ENCODE measurements at places on chromosomes 3 and 15. TPM values are rescaled to one million over a fixed set of nuclear protein-coding genes. Genes with fewer than 3 reads are reported as not detected.

Gene RLBP1
- total RNA-seq = not detected

Gene P2RY13
- 1.2 TPM for total RNA-seq

Gene PPP2R3A
- total RNA-seq = 59.7 TPM

Gene TRH
- not detected for total RNA-seq

Gene CCDC33
- total RNA-seq = not detected

Gene GPR27
- total RNA-seq = 3.5 TPM

Gene IL17RB
- total RNA-seq = 4.5 TPM

Gene MED12L
- 0.40 TPM for total RNA-seq

Gene LRRC3B
- total RNA-seq = 0.17 TPM

Gene TMIE
- total RNA-seq = 0.61 TPM

Gene CKMT1B
- total RNA-seq = not detected

Gene GABRB3
- total RNA-seq = 0.94 TPM

Gene CSK
- 20.5 TPM for total RNA-seq

Gene SNTN
- total RNA-seq = not detected

Gene CHDH
- 14.3 TPM for total RNA-seq

Gene SI
- total RNA-seq = not detected

Gene WDR72
- not detected for total RNA-seq

Gene SLC22A14
- not detected for total RNA-seq

Gene GOLGA6C
- not detected for total RNA-seq

Gene ARHGAP31
- total RNA-seq = 57.4 TPM

Gene DZIP1L
- total RNA-seq = 5.5 TPM

Gene SPG21
- total RNA-seq = 53.8 TPM

Gene RASGRP1
- total RNA-seq = 0.82 TPM

Gene AGBL1
- not detected for total RNA-seq

Gene BSN
- 0.28 TPM for total RNA-seq

Gene MYZAP
- total RNA-seq = 505 TPM

Gene ARL8B
- total RNA-seq = 68.2 TPM

Gene EFCC1
- 2.2 TPM for total RNA-seq

Gene EPHA6
- total RNA-seq = 0.62 TPM

Gene LRRC2
- total RNA-seq = 135 TPM

Gene TJP1
- 97.5 TPM for total RNA-seq

Gene GOLGA8S
- total RNA-seq = 0.42 TPM

Gene CHST13
- total RNA-seq = 0.59 TPM

Gene ECE2
- not detected for total RNA-seq

Gene TRIM71
- total RNA-seq = not detected

Gene SLC38A3
- 13.1 TPM for total RNA-seq

Gene THBS1
- 77.0 TPM for total RNA-seq

Gene AHSG
- not detected for total RNA-seq
